Stimulated activated CD8-positive, alpha-beta memory T cell treated with anti-CD3 and anti-CD28 coated beads, Interleukin-7, amount 100 ng/mL, for 24 hours (primary cell): ENCODE measurements at places on chromosomes 5 and 9.

- DNase-seq = no peak
Observed at GRCh38 chr5:128228521-128228920, 145.0 kb downstream of the SLC12A2 start.

- DNase-seq = no peak
Observed at GRCh38 chr5:43774881-43775399, 172.0 kb downstream of the NNT start.

GRCh38 chr9:69466151-69466550 lies 141.1 kb downstream of the ENTREP1 start:
- no peak for DNase-seq

DNA sequence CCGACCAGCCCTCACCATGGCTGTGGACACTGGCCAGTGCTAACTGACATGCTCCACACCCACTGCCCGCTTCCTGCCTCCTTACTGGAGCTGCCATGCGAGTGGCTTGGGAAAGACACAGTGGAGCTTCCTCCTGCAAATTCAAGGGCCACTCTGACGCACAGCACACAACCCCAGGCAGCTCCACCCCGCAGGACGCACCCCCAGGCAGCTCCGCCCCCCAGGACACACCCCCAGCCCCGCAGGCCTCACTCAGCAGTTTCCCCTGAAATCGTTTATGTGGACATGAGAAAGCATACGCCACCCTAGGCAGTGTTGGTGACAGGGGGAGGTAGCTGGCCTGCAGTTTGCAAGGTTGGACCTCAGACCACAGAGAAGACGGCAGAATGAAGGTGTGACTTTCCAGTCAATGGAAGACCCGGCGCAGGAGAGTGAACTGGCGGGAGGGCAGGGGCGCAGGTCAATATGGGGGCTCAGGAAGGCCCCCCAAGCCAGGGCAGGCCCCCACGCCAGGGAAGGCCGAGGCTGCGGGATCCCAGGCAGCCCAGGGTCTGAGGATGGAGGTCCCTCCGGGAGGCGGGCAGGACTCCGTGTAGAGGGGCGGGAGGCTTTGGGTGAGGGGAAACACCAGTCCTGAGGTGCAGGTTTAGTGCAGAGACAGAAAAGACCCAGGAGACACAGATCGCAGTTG lies 21.6 kb downstream of the LPCAT1 start:
- DNase-seq = no peak

DNA sequence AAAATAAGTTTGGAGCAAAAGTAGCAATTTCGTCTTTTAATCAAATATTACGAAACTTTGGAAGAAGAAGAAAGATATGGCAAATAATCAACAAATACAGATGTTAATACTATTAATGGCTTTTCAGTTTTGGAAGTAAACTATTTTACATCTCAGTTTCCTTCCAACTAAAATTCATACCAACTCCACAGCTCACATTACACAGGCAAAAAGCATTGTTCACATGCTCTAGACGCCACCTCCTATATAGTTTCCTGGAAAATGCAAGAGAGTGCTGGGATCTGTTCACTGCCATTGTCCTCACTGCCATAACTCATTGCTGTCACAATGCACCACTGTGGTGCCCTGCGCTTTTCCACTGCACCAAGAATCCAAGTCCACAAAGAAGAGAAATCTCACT lies 149.0 kb upstream of the FTMT start:
- no peak for DNase-seq

DNA sequence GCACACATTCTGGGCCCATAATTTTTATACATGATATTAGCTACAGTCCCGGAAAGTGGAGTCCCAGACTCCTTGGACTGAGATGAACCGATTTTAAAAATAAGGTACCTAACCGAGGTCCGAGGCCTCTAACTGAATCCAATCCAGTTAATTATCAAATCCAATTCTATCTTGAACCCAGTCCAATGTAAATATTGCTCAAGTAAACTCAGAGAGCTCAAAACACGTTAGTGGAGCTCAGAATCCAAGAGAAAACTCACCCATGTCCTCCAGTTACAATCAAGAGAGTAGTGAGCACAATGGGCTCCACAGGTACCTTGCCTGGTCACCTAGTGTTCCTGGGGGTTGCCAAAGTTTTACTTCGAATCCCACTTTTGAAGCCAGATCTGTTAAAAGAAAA lies 37.9 kb upstream of the DIRAS2 start:
- DNase-seq = no peak

DNA sequence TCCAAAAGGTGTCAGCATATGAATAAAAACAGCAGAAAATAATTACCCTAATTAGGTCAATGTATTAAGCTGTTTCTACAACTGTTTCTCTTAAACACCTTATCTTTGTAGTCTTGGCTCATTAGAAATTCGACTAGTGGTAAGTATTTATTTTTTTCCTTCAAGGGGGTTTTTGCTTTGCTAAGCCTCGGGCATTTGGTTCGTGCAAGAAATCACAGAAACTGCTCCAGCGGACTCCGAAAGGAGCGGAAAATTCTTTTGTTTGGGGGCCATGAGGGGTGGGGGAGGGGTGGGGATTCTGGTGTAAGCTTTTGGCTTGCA lies 757 bp downstream of the ZBED3 start:
- DNase-seq = no peak

GRCh38 chr5:178986326-178986960 lies 8.7 kb downstream of the GRM6 start:
- DNase-seq = no peak

DNA sequence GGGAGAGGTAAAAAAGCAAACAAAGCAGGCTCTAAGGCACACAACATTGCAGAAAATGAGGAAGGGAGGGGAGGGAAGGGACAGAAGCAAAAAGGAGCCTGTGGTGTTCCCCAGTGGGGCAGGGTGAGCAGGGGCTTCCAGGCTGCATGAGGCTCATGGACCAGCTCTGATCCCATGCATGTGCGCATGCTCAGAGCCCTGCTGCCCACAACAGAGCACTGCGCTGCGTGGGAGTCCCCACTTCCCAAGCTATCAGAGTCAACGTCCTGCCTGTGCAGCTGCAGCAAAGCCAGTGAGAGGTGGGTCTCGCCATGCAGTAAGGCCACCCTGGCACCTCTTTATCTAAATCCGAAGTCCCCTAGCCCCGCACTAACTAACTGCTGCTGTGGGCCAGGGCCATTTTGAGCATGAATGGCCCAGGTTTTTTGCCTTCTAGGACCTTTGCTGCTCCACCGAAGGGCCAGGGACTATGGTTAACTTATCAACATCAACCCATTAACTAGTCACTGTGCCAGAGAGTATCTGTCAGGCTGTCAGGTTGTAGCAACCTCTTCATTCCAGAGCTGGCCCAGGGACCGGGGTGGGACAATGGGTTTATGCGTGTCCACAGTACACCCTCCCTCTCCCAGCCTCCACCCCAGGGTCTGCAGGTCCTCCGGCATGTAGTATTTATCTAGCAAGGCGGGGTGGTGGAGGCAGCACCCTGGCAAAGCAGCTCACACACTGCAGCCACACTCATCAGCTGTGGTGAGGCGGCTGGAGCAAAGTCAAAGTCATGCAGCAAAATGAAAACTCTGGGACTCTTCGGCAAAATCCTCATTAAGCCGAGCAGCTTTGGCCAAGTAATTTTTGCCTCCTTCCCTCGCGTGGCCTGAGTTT lies 123.6 kb downstream of the SAXO1 start:
- DNase-seq = no peak

GRCh38 chr9:131461166-131461565 lies 41.6 kb upstream of the POMT1 start:
- DNase-seq = no peak

DNA sequence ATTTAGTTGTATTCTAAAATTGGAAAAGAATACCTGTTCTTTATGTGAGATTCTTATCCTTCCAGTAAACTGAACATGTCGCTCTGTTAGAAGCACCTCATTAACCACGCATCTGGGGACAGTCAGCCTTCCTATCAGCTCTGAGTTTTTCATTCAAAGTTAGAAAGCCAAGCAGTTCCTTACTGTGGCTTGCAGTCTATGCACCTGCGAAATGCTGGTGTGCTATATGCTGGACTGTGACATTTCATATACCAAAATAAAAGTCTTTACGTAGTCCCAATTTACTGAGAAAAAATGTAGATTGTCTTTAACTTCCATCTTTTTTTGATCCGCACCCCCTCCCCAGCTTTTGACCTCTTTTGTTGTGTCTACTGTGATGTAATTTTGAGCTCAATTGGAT lies 4.3 kb downstream of the ANP32B start:
- no peak for DNase-seq

DNA sequence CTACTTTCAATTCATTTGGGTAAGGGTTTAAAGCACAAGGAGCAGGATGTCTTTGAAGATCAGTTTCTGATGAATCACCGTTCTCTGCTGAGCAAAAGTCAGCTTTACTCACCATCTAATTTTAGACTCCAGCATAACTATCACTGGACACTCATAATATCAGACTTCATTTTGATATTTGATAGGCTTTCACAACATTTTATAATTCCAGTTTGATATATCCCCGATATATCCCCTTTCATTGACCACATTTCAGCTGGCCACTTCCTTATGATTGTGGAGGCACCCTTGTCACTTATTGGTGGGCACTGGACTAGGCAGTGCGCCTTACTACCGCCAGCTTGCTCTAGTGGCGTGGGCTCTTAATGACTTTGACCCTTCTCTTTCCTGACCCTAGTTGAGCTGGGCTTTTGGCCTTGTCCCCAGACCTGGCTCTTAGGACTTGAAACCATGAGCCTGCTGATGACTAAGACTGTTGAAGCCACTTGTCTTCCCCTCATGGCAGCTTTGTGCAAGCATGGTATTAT lies 46.8 kb downstream of the CYSTM1 start:
- DNase-seq = no peak

DNA sequence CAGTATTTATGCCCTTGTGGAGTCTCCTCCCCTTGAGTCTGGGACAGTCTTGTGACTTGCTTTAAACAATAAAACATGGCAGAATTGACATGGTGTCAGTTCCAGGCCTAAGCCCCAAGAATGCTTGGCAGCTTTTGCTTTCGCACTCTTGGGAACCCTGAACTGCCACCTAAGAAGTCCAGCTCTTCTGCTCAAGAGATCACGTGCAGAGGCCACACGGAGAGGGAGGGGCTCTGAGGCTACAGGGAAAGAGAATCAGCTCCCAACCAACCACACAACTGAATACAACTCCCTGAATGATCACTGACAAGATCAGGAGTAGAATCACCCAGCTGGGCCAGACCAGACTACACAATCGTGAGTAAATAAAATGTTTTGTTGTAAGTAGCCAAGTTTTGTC lies 97.6 kb downstream of the MED27 start:
- DNase-seq = no peak

DNA sequence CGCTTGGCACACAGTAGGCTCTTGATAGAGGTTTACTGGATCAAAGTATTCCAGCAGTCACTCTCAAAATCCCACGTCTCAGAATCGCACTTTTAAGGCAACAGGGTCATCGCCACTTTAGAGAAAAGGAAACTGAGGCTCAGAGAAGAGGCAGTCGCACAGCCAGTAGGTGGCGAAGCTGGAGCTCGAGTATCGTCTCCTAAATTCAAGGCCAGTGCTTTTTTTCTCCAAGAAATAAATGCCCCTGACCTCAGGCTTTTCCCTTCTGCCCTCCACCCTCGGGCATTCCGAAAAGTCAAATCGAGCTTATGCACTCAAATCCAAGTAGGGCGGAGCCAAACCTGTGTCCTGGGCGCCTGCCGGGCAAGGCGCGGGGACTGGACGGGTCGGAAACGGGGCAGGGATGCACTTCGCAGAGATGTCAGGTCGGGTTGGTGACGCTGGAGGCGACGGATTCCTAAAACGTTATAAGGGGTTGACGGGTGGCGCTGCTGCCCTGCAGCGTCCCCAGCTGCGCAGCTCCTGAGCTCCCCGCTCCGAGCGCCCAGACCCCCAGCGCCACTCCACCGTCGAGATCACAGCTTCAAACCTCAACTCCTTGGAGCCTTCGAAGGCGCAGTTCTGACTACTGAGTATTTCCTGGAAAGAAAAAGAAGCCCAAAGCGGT lies 4.7 kb upstream of the FOXB2 start:
- DNase-seq = no peak

DNA sequence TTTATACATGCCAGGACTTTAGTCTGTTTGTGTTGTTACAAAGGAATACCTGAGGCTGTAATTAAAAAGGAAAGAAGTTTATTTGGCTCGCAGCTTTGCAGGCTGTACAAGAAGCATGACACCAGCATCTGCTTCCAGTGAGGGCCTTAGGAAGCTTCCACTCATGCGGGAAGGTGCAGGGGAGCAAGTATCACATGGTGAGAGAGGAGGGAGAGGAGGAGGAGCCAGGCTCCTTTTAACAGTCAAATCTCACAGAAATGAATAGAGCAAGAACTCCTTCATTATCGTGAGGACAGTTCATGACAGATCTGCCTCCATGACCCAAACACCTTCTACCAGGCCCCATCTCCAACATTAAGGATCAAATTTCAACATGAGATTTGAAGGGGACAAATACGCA lies 18.7 kb upstream of the C5orf46 start:
- DNase-seq = no peak

DNA sequence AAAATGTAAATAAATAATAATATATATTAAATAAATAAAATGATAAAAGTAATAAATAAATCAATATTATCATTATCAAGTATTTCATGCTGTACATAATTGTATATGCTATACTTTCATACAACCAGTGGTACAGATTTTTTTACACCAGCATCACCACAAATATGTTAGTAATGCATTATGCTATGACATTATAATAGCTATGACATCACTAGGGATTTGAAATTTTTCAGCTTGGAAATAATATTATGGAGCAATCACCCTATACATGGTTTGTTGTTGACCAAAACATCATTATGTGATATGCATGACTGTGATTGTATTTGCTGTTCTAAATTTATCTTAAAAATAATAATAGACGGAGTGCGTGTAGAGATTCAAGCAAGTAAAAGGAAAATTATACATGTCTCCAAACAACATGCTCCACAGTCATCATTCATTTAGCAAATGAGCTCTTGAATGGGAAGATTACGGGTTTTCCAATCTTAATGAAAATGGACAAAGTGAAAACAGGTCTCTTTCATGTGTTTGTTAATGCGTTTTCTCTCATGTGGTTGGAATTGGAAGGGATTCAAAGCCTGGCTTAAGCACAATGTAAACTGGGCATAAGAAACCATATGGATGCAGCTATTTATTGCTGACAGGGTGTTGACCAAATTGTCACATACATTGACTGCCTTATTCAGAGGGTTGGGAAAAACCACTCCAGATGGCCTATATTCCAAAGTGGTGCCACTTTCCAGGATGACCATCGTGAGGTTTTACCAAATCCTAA lies 643.0 kb upstream of the RGMB start:
- DNase-seq = no peak

GRCh38 chr9:126564128-126564527 lies 49.6 kb upstream of the LMX1B start:
- DNase-seq = no peak

GRCh38 chr5:132491368-132492364 lies 1.1 kb upstream of the IRF1 start:
- DNase-seq = no peak

DNA sequence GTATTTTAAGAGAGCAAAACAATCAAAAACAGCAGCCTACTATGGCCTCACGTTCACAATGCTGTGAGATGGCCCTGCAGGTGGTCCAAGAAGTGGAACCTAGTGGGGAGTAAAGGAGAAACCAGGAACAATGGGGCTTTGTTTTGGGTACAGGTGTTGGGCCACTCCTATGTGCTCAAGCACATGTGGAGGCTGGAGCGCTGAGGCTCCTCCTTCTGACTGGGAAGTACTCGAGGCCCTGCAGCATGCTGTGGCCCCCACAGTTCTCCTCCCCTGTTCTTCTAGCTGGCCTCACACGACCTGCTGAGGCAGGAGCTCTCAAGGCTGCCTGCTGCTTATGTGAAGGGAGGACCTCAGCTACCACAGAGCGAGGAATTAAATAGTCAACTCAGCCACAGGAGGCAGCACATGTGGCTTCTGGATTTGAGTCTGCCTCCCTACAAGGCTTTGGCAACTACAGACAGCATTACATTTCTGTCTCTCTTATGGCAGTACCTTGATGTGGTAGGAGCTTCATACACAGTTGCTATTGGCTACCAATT lies 482.3 kb downstream of the SPOCK1 start:
- no peak for DNase-seq
